Heart right ventricle (tissue), 16 donors: ENCODE measurements at places on chromosomes 3 and 15. TPM values are rescaled to one million over a fixed set of nuclear protein-coding genes. Genes with fewer than 3 reads are reported as not detected.

GRCh38 chr3:125602752-125603649 lies 7.7 kb upstream of the OSBPL11 start:
- no peak for DNase-seq

GRCh38 chr3:123695731-123696640 lies 111.1 kb upstream of the HACD2 start:
- no peak for DNase-seq

GRCh38 chr15:77479015-77479414 lies 58.3 kb downstream of the HMG20A start:
- DNase-seq: no peak

DNA sequence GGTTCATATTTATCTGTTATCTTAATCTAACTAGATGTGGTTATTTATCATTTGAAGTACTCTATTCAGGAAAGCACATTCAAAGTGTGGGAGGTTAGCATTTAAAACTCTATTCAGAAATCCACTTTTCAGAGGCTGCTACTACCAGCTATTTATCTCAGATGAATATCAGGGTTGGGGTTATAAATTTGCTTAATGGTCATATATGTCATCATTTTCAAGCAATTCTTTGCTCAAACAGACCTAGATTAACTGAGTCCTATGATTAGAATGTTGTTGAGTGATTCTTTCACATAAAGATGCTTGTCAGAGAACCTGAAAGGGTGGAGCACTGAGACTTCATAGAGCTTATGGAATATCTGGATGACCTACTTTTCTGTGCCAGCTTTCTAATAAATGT lies 436.9 kb upstream of the TGFBR2 start:
- no peak for DNase-seq

GRCh38 chr15:38687775-38688495 lies 123.3 kb upstream of the RASGRP1 start:
- DNase-seq: no peak

GRCh38 chr3:157201648-157202278 lies 41.8 kb upstream of the CCNL1 start:
- DNase-seq: no peak

DNA sequence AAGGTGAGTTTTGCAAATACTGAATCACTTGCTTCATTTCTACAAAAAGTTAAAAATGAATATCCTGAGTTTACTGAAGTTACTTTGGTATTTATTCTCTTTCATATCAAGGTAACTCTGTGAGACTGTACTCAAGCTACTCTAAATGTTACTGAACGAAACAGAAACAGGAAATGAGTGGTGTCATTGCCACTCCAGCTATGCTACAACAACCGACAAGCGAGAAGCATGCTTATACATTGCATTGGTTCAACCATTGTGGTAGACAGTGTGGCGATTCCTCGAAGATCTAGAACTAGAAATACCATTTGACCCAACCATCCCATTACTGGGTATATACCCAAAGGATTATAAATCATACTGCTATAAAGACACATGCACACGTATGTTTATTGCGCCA lies 313.2 kb upstream of the THBS1 start:
- DNase-seq: no peak

DNA sequence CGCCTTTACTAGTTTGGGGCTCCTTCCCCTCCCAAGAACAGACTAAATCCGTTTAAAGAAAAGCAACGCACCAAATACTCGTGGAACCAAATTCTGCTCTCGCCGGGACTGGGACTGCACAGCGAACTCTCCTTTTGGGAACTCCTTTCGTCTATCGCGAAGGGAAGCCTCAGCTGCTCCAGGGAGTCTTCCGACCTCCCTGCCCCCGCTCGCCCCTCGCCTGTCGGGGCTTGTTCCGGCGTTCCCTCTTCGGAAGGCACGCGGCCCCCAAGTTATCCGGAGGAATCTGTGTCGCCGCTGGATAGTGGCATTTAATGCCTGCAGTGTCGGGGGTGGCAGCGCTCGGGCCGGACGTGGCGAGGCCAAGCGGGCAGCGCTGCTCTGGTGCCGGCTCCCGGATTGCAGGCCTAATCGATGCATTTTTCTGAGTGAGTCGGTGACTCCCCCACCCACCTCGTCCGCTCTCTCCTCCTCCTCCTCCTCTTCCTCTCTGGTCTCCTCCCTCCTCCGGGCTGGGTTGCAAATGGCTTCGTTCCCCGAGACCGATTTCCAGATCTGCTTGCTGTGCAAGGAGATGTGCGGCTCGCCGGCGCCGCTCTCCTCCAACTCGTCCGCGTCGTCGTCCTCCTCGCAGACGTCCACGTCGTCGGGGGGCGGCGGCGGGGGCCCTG lies at the start of gene TRIM71:
Gene TRIM71 (plus strand): TSS at position 440 of the 671 bp plus-strand sequence. CDS start 84 bp downstream, at position 524.
- DNase-seq: no peak

GRCh38 chr3:3316521-3316920 lies 137.0 kb upstream of the CRBN start:
- no peak for DNase-seq

- no peak for DNase-seq
Observed at GRCh38 chr3:126723237-126723636, 19.2 kb downstream of the CHCHD6 start.

GRCh38 chr3:157533298-157534070 lies 30.3 kb upstream of the VEPH1 start:
- DNase-seq: no peak

BOC gene
- 4.7 TPM for total RNA-seq

SCN11A gene
- 0.06 TPM for total RNA-seq
